ENCODE measurements at places on chromosomes 5 and 9.
A peak's percentile ranks its signal among the peaks of the same experiment; 100 is the strongest.

DNA sequence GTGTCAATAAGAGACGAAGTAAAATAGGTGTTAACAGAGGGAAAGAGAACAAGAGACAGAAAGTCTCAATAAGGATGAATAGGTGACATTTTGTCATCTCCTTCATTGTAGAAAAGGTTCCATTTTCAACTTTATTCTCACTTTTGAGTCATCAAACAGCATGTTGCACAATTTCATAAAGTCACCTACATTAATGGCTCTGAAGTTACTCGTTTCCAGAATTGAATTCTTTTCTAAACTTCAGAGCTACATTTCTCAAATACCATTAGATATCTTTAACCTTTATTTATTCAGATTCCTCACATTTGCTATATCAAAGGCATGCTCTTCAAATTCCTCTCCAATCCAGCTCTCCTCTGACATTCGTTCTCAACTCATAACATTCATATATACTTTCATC lies 13.1 kb downstream of the ADAMTS6 start:
- DNase-seq, result no peak

- peak; percentile 81 for DNase-seq
Observed at GRCh38 chr5:155728146-155728856, 598.7 kb upstream of the SGCD start.

DNA sequence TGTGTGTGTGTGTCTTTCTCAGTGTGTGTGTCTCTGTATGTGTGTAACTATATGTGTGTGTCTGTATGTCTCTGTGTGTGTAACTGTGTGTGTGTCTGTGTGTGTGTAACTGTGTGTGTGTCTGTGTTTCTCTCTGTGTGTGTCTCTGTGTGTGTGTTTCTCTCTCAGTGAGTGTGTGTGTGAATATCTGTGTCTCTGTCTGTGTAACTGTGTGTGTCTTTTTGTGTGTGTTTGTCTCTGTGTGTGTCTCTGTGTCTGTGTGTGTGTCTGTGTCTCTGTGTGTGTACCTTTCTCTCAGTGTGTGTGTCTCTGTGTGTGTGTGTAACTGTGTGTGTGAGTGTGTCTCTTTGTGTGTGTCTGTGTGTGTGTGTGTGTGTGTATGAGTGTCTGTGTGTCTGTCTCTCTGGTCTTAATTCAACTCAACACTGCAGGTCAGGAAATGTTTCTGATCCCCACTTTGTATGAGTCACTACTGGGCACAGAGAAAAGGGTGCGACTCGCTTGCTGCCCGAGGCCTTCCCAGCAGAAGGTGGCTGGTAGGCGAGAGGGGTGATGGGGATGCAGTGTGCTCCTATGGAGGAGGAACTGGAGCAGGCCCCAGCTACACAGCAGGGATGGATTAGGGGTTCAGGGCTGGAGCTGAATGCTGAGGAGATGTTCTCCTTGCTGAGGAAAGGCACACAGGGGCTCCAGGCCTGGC lies 52.1 kb downstream of the NSG2 start:
- no peak for DNase-seq

- DNase-seq, result no peak
Observed at GRCh38 chr9:76699971-76700370, 64.3 kb upstream of the PCA3 start.

- no peak for DNase-seq
Observed at GRCh38 chr5:117055517-117055916, 480.9 kb upstream of the SEMA6A start.

DNA sequence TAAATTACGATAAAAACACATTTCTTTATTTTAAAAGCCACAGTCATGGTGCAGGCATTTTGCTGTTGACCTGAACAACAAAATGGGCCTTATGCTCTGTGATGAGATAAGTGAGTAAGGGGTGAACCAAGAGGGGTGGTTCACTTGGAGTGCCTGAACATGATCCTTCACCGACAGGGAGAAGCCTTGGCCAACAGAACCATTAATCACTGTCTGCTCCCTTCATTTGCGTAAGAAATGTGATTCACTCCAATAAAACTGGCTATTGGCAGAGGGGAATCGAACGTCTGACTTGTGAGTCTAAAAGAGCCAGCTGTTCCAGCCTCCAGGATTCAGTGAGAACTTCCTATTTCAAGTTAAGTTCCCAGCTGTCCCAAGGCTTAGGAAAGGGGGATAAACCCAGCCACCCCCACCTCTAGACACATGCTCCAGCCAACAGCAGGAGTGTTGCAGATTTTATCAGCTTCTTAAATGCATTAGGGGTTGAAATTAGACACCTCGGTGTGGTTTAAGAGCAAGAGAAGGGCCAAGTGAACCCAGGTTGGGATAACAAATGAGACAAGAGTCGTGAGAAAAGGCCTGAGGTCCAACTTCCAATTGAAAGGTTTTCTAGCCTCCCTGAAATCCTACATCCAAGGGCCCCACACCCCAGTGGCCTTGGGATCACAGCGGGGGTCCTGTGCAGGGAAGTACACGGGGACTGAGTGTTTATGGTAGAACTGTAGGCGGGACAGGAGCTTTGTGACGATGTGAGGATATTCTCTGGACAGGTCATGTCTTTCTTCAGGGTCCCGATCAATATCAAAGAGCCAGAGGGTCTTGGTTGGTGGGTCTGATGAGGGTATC lies 131.4 kb upstream of the LHFPL2 start:
- peak; percentile 29 for DNase-seq

- no peak for DNase-seq
Observed at GRCh38 chr5:135871268-135871915, 24.2 kb downstream of the IL9 start.

- no peak for DNase-seq
Observed at GRCh38 chr9:92377876-92378275, 26.5 kb downstream of the OGN start.

DNA sequence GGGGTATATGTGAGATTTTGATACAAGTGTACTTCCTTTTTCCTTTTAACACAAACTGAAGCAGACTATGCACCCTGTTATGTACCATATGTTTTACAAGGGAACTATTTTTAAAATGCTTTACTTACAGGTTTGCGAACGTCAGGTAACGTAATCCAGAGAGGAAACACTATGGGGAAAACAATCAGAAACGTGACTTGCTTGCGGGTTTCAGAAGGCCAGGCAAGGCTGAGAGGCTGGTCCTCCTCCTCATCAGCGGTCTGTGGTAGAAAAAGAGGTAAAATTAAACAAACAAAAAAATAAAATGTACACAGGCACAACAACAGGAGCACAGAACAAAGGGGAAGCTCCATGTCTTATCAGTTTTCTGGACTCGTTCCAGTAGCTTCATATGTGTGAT lies 141.2 kb downstream of the ACER2 start:
- DNase-seq, result no peak

GRCh38 chr5:117455236-117456233 lies 880.9 kb upstream of the SEMA6A start:
- DNase-seq, result peak; percentile 23

DNA sequence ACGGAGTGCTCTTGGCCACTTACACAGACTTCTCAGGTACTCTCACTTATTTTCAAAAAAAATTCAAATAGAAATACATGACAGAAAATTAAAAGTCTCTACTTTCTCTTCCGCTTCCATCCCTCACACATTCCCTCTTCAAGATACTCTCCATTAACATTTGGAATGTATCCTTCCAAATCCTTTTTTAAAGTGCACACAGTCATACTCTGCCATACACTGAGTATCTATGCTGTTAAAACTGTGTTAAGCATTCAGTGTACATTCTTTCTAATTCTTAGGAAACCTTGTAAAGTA lies 15.5 kb downstream of the GOLPH3 start:
- no peak for DNase-seq

GRCh38 chr9:21434202-21435014 lies 5.8 kb upstream of the IFNA1 start:
- DNase-seq, result peak; percentile 77

All from T47D (cell line).